Stimulated activated CD4-positive, alpha-beta T cell treated with anti-CD3 and anti-CD28 coated beads, Interleukin-2, amount 100 ng/mL, for 24 hours (primary cell): ENCODE measurements at places on chromosomes 16 and 17.

GRCh38 chr16:49503256-49504022 is 129.8 kb downstream of the C16orf78 start:
- DNase-seq, result no peak

GRCh38 chr16:24508614-24509013 is 30.8 kb upstream of the RBBP6 start:
- DNase-seq, result no peak

GRCh38 chr17:45063198-45063597 is 2.1 kb downstream of the NMT1 start:
- no peak for DNase-seq

GRCh38 chr16:58461056-58461455 is 38.9 kb upstream of the NDRG4 start:
- no peak for DNase-seq
